ENCODE measurements at places on chromosomes 3 and 15. TPM values are rescaled to one million over a fixed set of nuclear protein-coding genes. Genes with fewer than 3 reads are reported as not detected.

ALDH1L1 gene
- 0.96 TPM for total RNA-seq

TICRR gene
- 1.7 TPM for total RNA-seq

XCR1 gene
- not detected for total RNA-seq

GOLGA6B gene
- not detected for total RNA-seq

TTC21A gene
- total RNA-seq, result 6.8 TPM

C3orf20 gene
- total RNA-seq, result under 0.01 TPM

FBLN2 gene
- 133 TPM for total RNA-seq

HES1 gene
- total RNA-seq, result 7.9 TPM

CLRN1 gene
- total RNA-seq, result not detected

FGD5 gene
- total RNA-seq, result 0.20 TPM

MCTP2 gene
- total RNA-seq, result 8.9 TPM

FRMD5 gene
- total RNA-seq, result 10.0 TPM

POLQ gene
- 1.3 TPM for total RNA-seq

OR5H6 gene
- not detected for total RNA-seq

LTK gene
- total RNA-seq, result 0.07 TPM

CACNA1D gene
- total RNA-seq, result 0.07 TPM

ENTPD3 gene
- total RNA-seq, result 0.13 TPM

GNAT1 gene
- not detected for total RNA-seq

RTP1 gene
- total RNA-seq, result not detected

VIPR1 gene
- total RNA-seq, result 2.2 TPM

VGLL3 gene
- 93.0 TPM for total RNA-seq

LRRIQ4 gene
- 0.07 TPM for total RNA-seq

TM2D3 gene
- 40.8 TPM for total RNA-seq

GPR160 gene
- 0.26 TPM for total RNA-seq

DAG1 gene
- 115 TPM for total RNA-seq

AHSG gene
- total RNA-seq, result not detected

CCR4 gene
- total RNA-seq, result under 0.01 TPM

RPSA gene
- total RNA-seq, result 877 TPM

CASR gene
- not detected for total RNA-seq

STAB1 gene
- 0.59 TPM for total RNA-seq

ROBO2 gene
- 0.43 TPM for total RNA-seq

ACTC1 gene
- 0.23 TPM for total RNA-seq

TMCO5A gene
- not detected for total RNA-seq

SETMAR gene
- total RNA-seq, result 8.6 TPM

MRPL47 gene
- 19.6 TPM for total RNA-seq

P3H2 gene
- total RNA-seq, result 23.8 TPM

HCN4 gene
- total RNA-seq, result not detected

HRG gene
- total RNA-seq, result not detected

PDZRN3 gene
- 26.0 TPM for total RNA-seq

SLC12A8 gene
- 13.2 TPM for total RNA-seq

MESP2 gene
- 0.66 TPM for total RNA-seq

TJP1 gene
- total RNA-seq, result 47.8 TPM

NCEH1 gene
- 22.0 TPM for total RNA-seq

NMNAT3 gene
- 0.46 TPM for total RNA-seq

GUCA1C gene
- total RNA-seq, result not detected

SAMMSON gene
- total RNA-seq, result not detected

DZIP1L gene
- 25.7 TPM for total RNA-seq

ADCY5 gene
- total RNA-seq, result 0.13 TPM
